Keratinocyte (primary cell): ENCODE measurements at places on chromosomes 7 and 10. TPM values are rescaled to one million over a fixed set of nuclear protein-coding genes. Genes with fewer than 3 reads are reported as not detected.

HGF gene
- not detected in 3 replicates for polyA plus RNA-seq

EEPD1 gene
- 1.1 to 2.6 TPM (median 1.2 TPM) in 3 replicates for polyA plus RNA-seq

ZFAND2A gene
- polyA plus RNA-seq, result 25.5 to 31.1 TPM (median 27.5 TPM) in 3 replicates

CCL26 gene
- polyA plus RNA-seq, result 0.20 TPM in 1 of 3 replicates, not detected in the others

- no peak for DNase-seq
- no peak overlapping the region for H3K27ac ChIP-seq
- no peak overlapping the region for H3K4me3 ChIP-seq
- H3K4me1 ChIP-seq, result no peaks in the 10 kb centered on the region
- H3K36me3 ChIP-seq, result no peaks in the 10 kb centered on the region
Measured at GRCh38 chr7:84291756-84292155, 97.2 kb upstream of the SEMA3A start.

GRCh38 chr10:28878236-28878970 is 201.1 kb downstream of the BAMBI start:
- no peak overlapping the region for H3K4me3 ChIP-seq
- no peaks in the 10 kb centered on the region for H3K36me3 ChIP-seq
- H3K27ac ChIP-seq, result no peak overlapping the region

- H3K27ac ChIP-seq, result no peak overlapping the region
- no peaks in the 10 kb centered on the region for H3K27me3 ChIP-seq
- no peaks in the 10 kb centered on the region for H3K36me3 ChIP-seq
- DNase-seq, result no peak
- no peaks in the 10 kb centered on the region for H3K4me1 ChIP-seq
Measured at GRCh38 chr10:101529207-101529606, 58.9 kb downstream of the POLL start.

DNA sequence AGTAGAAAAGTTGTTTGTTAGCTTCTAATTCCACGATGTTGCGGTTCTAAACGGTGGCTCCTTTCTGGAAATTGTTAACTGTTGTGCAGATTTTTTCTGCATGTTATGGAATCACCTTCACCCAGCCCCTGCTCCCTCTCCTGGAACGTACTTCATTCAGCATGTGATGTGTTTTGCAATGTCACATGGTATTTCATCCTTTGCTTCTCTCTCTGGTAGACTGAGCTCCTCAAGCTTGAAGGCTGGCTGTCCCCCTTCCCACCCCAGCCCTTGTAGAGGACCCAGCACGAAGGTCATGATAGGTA is 4.4 kb downstream of the PPP2R2D start:
- H3K4me1 ChIP-seq, result peaks cover 26% of the 10 kb centered on the region
- no peaks in the 10 kb centered on the region for H3K27me3 ChIP-seq
- no peak for DNase-seq

DNA sequence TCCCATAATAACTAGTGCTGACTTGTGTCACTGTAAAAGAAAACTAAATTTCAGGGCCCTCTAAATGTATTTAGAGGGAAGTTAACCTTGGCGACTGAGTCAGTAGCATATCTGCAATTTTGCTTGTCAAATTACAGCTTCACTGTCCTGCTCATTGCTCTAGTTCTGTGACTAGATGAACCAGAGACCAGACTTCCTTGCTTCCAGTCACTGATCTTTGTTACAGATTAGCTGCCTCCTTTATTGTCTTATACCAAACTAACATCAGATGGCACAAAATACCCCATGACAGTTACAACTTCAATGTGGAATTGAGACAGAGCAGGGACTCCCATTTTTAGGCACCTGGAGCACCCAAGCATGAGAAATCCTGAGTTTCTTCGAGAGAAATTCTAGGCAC is 79.9 kb upstream of the POM121L12 start:
- no peak overlapping the region for H3K4me3 ChIP-seq
- H3K4me1 ChIP-seq, result no peaks in the 10 kb centered on the region
- H3K27ac ChIP-seq, result no peak overlapping the region
- no peaks in the 10 kb centered on the region for H3K36me3 ChIP-seq
- no peak for DNase-seq

- no peak overlapping the region for H3K27ac ChIP-seq
- no peak overlapping the region for H3K4me3 ChIP-seq
- no peak for DNase-seq
- H3K4me1 ChIP-seq, result peaks cover 9% of the 10 kb centered on the region
- H3K27me3 ChIP-seq, result no peaks in the 10 kb centered on the region
Measured at GRCh38 chr7:32539919-32540531, 44.7 kb downstream of the AVL9 start.

DNA sequence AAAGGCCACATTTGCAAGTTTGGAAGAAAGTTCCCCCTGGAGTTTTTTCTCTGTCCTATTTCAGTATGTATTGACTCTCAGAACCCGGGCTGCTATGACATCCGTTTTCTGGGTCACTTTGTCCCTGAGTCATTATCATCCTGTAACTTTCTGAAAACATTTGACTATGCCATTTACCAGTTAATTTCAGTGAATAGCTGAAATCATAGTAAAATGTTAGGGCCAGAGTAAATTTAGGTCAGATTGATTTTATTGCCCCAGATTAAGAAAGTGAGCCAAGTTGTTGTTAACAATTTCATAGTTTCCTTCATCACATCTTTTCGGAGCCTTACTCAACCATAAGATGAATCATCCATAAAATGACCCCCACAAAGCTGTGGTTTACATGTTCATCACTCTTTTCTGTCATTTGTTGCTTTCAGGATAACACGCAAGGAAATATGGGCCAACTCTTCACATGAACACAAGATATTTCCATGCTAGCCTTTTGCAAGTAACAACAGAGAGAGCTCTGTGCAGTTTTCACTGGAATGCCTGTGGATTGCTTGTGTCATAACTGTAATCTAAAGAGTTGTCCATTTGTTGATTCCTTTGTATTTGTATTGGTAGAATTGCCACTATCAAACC is 3.9 kb upstream of the MACC1 start:
- H3K27ac ChIP-seq, result no peak overlapping the region
- no peak overlapping the region for H3K4me3 ChIP-seq
- no peaks in the 10 kb centered on the region for H3K27me3 ChIP-seq
- DNase-seq, result no peak

DNA sequence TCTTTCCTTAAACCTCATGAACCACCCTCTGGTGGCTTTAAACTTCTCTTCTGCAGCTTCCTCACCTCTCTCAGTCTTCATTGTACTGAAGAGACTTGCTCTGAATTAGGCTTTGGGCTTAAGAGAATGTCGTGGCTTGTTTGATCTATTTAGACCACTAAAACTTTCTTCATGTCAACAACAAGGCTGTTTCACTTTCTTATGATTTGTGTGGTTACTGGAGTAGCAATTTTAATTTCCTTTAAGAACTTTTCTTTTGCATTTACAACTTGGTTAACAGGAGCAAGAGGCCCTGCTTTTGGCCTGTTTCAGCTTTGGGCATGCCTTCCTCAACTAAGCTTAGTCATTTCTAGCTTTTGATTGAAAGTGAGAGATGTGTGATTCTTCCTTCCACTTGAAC is 38.1 kb upstream of the CDHR3 start:
- H3K4me3 ChIP-seq, result no peak overlapping the region
- no peaks in the 10 kb centered on the region for H3K4me1 ChIP-seq
- H3K27me3 ChIP-seq, result no peaks in the 10 kb centered on the region
- no peak for DNase-seq
